ENCODE measurements at places on chromosomes 6 and 20. TPM values are rescaled to one million over a fixed set of nuclear protein-coding genes. Genes with fewer than 3 reads are reported as not detected.

The RUNX2 gene
- 2.6 TPM for total RNA-seq

The NKAIN2 gene
- not detected for total RNA-seq

DNA sequence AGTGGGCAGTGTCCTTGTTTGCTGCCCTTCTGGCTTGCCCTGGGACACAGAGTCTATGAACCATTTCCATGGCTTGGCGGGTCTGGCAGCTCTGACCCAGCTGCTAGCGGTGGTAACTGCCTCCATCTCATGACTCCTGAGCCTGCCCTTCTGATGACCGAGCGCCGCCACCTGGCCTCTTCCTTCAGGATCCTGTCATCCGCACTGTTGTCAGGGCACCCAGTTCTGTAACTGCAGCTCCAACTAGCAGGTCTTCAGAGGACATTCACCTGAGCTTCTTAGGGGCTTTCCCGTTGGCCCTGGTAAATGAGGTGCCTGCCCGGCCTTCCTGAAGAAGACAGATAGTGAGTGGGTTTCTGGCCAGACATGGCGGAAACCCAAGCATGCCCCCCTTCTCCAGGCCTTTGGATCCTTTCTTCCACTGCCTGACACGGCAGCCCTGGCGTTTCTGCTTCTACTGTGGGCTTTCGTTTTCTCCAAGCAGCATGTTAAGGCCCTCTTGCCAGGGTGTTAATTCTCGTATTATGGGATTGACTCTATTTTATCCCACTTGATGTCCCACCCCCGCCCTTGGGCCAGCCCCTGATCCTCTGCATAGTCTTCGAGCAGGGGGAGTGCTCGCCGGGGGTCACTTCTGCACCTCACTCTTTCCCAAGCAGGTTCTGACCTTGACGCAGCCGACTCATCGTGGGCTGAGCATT lies 24.7 kb downstream of the PACSIN1 start:
- DNase-seq, result no peak

- peak; percentile 72 for DNase-seq
Measured at GRCh38 chr6:34386316-34387137, 5.9 kb downstream of the NUDT3 start.

DNA sequence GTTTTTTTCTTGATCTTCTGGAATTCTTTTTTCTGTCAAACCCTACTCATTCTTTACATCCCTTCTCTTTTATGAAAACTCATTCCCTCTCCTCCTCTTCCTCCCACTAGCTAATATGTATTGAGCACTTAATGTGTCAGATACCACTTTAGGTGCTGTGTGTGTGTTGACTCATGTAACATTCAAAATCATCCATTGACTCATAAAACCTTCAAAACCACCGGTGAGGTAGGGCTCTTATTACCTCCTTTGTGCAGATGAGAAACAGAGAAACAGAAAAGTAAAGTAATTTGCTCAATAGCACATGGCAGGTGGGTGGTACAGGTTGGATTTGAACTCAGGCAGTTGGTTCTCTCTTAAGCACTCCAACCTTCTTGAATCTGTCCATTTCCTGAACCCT lies 136.3 kb upstream of the NEDD9 start:
- peak; percentile 56 for DNase-seq

Measured in HT1080 (cell line).